ENCODE measurements at places on chromosomes 2 and 18.

DNA sequence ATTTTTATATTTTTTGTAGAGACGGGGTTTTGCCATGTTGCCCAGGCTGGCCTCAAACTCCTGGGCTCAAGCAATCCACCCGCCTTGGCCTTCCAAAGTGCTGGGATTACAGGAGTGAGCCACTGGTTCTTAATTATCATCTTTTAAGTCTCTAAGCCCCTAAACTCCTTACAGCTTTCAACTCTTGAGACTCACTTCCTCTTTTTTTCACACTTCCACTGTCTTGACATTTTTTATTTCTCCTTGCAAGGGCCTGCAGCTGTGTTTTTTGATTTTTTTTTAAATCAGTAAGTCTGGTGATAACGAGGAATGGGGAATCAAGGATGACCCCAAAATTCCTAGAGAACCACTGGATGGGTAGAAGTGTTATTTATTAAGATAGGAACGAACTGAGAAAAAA is 8.6 kb upstream of the ABCB11 start:
- no peak for DNase-seq

GRCh38 chr2:237254369-237254861 is 159.5 kb downstream of the COL6A3 start:
- no peak for DNase-seq

GRCh38 chr2:241808051-241808720 is 807 bp upstream of the NEU4 start:
- no peak for DNase-seq

DNA sequence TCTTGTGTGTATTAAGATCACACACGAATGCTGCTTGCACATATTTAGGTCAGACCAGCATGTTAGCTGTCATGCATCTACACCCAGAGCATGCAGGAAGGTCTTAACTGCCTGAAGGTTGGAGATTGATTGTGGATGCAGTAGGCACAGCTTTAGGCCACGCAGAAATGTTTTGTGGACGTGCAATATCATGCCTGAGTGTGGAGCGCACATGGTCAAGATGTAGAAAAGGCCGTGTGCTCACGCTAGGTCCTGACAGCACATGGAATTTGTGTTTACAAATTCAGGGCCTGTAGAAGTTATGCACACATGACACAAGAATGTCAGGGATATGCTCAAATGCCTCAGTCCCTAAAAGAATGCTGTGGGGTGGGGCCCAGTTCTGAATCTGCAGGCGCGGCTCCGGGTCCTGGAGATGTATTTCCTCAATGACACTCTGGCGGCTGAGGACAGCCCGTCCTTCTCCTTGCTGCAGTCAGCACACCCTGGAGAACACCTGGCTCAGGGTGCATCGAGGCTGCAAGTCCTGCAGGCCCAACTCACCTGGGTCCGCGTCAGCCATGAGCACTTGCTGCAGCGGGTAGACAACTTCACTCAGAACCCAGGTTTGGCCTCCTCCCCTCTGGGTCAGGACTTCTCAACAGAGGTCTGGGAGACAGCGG is 27.9 kb downstream of the MARCO start:
- no peak for DNase-seq

DNA sequence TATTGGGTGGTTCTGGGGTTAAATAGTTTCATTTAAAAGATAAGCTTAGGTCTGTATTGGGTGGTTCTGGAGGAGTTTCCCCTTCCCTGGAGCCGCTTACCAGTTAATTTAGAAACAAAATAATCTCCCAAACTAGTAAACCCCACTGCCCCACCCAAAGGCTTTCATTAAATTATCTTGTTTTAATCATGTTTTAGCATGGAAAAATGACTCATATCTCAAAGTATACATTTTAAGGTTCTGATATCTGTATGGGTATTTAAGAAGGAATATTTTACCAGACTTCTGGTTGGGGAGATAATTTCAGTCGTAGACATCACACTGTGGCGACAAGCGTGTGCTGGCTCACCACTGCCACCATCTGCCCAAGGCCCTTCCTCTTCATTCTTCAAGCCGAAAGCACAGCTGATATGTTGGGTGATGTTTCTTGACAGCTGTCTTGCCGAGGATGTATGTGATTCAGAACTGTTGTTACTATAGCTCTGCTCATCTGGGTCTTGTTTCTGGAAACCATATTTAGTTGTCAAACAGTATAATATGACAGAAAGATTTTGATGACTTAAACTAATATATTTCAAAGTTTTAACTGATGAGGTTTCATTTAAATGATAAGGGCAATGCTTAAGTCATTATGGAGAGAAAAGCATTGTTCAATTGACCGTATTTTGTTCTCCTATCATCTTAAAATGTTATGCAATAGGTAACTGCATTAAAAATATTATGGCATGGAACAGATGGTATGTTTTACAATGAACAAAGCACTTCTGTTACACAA is 5.1 kb downstream of the FIGLA start:
- no peak for DNase-seq

DNA sequence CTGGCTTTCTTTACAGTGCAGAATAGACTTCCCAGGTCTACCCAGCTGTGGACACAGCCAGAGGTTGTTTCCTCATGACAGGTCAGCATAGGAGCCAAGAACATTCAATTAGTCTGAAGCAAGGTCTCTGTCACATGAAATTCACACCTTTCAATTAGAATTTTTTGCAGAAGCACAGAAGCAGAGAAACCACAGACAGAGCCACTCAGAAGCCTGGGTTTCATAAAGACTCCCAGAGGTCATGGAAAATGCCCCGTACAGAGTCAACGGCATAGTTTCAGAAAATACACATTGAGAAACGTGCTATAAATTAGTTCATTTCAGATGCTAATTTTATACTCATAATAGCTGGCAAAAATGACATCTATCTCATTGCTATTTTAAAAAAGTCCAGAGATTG is 87.0 kb upstream of the TMEM200C start:
- no peak for DNase-seq

DNA sequence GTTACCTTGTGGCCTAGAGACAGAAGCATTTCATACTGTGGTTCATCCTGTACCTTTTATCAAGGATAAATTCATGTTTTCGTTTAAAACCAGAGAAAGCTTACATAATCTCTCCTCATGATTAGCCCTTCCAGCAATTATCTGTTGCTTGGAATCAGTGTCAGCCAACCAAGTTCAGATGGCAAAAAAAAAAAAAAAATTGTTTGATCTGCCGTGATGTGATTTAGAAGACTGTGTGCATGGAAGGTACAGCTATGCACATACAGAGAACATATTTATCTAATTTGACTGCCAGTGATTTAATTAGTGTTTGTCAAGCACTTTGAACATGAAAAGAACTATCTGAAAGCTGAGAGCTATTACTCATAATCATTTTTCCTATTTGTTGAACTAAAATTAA is 180.9 kb downstream of the ZEB2 start:
- no peak for DNase-seq

DNA sequence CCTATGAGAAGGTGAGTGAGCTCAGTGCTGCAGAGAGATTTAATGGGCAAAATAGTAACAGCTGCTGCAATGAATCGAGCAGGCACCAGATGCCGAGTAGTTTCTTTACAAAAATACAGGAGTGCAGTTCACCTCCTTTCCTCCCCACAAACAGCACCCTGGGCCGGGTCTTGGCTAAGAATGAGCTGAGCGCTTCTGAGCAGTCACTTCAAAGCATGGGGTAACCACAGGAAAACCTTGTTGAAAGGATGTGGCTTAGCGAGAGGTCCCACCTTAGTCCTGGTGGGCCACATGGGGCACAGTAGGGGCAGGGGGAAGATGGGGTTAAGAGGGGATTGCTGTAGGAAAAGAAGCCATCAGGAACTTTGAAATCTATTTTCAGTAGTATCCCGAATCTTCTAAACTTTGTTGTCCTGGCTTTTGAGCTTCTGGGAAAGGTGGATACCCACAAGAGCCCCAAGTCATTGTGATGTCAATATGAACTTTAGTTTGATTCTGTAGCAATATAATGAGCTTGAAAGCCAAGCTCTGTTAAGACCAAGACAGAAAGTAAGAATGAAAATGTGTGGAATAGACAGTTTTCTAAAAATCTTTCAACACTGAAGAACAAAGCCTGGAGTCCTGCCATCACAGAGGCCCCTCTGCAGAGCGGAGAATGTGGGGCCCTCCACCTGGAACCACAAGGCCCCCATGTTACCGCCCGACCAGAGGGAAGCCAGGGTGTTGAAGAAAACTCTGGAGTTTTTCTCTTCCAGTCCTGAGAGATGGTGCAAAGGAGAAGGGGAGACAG is 101.0 kb upstream of the ZNF236 start:
- DNase-seq, result no peak

GRCh38 chr2:213296270-213296669 is 12.0 kb downstream of the SPAG16 start:
- DNase-seq, result no peak

DNA sequence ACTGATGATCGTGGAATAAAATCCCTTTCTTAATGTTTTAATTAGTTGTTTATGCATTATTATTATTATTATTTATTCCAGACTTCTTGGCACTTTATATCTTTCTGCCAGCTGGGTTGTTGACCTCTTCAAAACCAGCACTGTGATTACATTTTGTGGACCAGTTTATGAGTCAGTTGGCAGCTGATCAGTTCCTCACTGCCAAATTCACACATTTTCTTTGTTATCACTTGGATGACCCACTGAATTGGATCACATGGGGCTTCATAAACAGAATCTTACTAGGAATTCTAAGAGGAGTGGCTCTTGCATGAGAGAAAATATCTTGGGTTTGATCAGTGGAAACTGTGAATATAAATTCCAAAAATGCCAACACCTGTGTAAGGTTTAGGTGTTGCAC is 321.8 kb upstream of the SPRED2 start:
- no peak for DNase-seq

DNA sequence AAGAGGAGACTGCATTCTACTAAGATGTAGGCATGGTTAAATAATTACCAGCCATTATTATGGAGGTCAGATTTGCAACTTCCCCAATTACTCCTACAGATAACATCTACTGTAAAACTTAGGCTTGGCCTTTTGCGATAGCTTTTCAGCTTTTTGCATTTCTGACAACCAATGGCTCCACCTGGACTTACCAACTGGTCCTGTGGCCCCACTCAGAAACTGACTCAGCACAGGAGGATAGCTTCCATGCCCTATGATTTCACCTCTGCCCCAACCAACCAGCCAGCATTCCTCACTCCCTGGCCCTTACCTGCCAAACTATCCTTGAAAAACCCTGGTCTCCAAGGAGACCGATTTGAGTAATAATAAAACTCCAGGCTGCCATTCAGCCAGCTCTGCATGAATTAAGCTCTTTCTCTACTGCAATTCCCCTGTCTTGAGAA is 28.2 kb downstream of the TUBB6 start:
- no peak for DNase-seq

GRCh38 chr18:57772387-57772799 is 30.7 kb downstream of the ATP8B1 start:
- no peak for DNase-seq
